ENCODE measurements at places on chromosomes 16 and 17.

GRCh38 chr16:27624154-27625049 lies 74.5 kb downstream of the KATNIP start:
- no peak for DNase-seq

- no peak for DNase-seq
Observed at GRCh38 chr17:34725725-34726124, 146.3 kb downstream of the TMEM132E start.

GRCh38 chr17:77409282-77410161 lies 268.8 kb downstream of the SEC14L1 start:
- DNase-seq = no peak

DNA sequence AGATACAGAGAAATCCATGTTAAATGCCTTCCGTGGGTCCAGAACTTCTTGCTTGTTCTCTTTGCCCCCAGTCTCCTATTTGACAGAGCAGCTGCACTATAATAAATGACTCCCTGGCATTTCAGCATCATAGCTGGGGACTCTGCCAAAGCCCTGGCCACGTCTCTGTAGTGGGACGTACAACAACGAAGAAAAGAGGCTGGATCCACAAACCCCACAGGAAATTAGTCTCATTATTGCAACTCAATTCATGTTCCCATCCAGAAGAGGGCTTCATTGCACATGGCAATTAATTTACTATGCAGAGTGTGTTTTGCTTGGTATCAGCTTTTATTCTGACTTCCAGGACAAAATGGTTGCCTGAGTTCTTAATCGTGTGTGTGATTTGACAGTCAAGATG lies 121.3 kb downstream of the CDH13 start:
- DNase-seq = no peak

DNA sequence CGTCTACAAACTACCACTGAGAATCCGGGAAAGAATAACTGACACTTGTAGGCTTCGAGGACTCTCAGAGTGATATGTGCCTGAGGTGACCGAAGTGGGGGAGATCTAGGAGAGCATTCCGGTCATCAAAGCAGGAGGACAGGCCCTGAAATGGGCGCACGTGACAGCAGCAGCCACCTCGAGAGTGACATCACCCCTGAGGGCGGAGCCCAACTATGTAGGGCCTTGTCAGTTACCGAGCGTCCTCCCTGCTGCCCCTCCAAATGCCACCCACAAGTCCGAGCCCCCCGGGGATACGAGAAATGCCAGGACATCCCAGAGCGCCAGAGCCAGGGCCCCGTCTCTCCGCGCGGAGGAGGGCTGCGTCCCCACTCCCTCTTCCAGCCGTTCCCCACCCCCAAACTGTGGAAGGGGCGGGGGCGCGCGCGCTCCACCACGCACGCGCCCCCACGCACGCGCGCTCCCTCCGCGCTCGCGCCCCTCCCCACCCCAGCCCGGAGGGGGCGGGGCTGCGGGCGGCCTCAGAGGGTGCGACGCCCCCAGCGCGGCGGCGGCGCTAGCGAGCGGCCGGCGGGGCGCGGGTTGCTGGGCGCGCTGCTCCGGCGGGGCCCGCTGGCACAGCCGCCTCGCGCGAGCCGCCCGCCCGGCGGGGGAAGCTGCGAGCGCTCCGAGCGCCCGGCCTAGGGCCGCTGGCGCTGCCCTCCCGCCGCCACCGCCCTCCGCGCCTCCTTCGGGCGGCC lies at the start of gene TANC2:
TSS of gene TANC2 (plus strand) at position 550 of the 740 bp plus-strand sequence. CDS start 43,325 bp downstream, outside the sequence.
- DNase-seq = peak; percentile 44

DNA sequence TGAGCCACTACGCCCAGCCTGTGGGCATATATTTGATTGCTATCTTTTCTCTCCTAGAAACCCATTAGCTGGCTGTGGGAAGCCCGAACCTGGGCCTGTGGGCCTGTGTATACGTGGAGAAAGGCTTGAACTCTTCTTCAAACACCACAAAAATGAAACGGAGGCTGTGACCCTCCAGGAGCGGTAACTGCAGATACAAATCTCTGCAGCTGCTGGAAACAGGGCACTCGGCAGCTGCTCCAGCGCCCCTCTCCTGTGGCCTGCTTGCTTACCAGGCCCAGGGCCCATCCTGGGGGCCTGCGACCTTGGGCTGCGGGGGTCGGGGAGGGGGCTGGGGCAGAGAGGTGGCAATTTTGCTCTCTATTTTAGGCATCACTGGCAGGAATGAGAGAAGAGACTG lies 28.0 kb upstream of the MTSS2 start:
- DNase-seq = no peak

DNA sequence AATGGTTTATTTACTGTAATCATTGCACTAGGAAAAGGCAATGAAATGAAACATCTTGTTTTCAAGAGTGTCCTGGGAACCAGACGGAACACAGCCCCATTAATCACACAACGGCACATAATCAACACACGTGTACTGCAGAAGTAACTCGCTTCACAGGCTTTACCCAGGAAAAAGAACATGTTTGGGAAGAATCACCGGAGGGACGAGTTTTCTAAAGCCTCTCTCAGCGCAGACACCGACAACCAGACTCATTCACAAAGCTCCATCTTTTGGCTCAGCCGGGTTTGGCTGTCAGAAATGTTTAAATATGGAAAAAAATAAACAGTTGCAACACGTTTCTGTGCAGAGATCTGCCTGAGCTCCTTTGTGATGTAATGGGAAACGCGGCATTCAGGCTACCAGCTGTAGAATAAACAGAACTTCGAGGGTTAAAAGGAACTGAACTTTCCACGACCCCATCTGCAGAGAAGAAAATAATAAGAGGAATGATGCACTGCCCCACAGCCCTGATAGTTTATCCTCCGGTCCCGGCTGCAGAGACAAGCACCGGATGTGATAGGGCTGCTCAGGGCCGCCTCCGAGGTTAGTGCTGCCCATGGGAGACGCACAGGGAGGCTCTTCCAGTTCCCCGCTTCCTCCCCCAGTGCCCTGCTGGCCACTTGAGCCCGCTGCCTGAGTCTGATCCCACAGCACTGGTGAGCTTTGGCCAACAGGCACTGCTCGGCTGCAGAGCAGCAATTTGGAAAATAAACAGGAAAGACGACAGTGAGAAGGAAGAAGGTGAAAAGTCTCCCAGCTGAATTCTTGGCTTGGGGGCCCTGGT lies 119.8 kb downstream of the HIC1 start:
- DNase-seq = peak; percentile 56

DNA sequence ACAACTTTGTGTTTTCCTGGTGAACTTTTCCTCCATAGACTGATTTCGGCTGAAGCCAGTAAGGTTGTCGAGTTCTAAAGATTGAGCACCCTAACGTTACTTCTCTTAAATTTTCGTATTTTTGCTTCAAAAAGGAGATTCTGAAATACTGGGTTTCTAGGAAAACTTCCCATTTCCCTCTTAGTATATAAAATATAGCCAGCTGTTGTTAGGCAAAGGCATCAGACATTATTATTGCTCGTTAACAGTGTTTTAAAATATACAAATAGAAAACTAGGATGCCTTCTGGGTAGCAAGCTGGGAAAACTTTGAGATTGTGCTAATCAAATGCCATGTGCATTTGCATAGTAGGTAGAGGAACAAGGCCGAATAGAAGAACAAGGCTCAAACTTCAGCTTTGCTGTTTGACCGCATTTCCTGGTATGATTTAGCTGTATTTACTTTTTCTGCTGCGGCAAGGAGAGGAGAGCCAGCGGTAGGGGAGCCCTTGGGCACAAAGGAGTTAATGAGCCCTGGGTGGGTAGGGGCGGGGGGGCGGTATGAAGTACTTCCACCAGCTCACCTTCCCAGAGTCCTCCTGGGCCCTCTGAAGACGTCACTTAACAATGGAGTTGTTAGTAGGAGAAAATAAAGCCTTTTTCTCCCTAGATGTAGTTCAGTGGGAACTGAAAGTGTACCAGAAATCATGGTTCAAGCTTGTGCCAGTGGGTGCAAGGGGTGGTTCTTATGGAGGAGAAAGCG lies 151.9 kb downstream of the MSI2 start:
- no peak for DNase-seq

GRCh38 chr17:39738983-39739884 lies 1.5 kb downstream of the GRB7 start:
- no peak for DNase-seq

GRCh38 chr16:28217326-28217725 lies 5.6 kb upstream of the XPO6 start:
- no peak for DNase-seq

GRCh38 chr17:37829592-37830123 lies 84.8 kb upstream of the HNF1B start:
- DNase-seq = no peak

DNA sequence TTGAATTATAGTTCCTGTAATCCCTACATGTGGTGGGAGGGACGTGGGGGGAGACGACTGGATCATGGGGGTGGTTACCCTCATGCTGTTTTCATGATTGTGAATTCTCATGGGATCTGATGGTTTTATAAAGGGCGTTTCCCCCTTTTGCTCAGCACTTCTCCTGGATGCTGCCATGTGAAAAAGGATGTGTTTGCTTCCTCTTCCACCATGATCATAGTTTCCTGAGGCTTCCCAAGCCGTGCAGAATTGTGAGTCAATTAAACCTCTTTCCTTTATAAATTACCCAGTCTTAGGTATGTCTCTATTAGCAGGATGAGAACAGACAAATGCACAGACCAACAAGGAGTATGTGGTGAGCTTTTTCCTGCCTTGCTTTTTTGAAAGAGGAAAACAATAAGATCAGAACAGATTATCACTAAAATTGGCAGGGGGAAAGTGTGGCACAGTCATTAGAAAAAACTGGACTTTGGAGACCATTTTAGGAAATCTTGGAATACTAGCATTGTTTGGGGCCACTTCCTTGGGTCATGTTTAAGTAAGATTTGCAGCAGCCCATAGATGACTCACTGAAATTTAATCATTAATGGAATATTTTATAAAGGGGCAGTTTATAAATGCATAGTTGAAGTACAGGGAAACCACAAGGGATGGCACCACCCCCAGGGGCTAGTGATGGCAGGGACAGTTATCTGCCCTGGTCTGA lies 352.8 kb downstream of the CDH13 start:
- no peak for DNase-seq

- DNase-seq = no peak
Observed at GRCh38 chr16:89920723-89921122, 2.1 kb downstream of the MC1R start.

GRCh38 chr16:88473666-88474534 lies 20.8 kb downstream of the ZFPM1 start:
- DNase-seq = no peak

GRCh38 chr17:4354862-4355514 lies 11.5 kb downstream of the UBE2G1 start:
- DNase-seq = no peak

DNA sequence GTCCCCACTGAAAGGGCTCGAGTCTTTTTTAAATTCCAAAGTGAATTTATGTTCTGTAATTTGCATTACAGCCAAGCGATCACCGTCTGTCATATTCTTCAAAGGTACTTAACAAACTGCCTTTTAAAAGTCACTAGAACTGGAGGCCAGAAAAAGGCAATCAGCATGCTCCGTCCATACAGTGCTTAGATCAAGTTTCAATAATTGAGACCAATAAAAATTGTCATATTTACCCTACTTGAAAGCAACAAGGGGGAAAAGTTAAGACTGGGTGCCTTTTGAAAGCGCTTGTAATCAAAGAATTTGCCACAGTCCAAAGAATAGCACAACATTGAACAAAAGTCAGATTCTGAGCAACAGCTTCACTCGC lies 9.0 kb upstream of the ZFHX3 start:
- no peak for DNase-seq

DNA sequence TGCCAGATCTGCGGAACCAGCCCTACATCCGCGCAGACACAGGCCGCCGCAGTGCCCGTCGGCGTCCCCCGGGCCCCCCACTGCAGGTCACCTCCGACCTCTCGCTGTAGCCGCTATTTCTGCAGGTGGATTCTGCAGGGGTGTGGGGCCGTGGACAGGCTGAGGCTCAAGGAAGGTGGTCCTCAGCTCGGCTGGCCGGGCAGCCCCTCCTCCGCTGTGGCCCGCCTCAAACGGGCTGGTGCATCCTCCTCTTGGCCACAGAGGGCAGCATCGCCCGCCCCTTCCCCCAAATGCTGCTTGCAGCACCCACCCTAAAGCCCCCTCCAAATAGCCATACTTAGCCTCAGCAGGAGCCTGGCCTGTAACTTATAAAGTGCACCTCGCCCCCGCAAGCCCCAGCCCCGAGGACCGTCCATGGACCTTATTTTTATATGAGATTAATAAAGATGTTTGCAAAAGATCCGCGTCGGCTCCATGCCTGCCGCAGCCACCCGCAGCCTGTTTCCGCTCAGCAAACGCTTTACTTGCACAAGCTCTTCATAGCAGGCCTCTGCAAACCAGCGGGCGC lies 14.9 kb downstream of the SPATA32 start:
- no peak for DNase-seq

DNA sequence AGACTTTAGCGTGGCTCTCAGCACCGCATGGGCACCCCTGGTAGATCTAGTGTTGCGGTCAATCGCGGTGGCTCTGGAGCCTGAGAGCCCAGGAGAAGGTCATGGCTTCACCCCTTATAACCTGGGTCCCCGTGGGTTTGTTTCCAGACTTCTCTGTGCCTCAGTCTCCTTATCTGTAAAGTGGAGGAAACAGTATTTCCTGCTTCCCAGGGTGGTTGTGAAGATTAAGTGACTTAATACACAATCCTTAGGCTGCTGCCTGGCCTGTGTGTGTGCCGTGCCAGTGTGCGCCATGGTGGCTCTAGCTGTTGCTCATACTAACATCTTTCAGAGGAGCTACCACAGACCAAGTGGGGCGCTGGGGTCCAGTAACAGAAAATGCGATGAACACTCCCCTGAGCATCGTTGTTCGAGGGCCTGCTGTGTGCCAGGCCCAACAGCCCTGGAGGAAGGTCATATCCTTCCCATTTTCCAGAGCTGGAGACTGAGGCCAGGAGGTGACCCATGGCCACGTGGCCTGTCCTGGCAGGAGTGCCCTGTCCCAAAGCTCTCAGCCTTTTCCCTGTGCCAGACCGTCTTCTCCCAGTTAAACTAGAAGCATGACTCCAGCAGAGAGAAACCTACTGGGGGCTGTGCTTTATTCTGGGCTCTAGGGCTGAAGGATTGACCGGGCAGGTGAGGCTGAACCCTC lies 70.1 kb downstream of the CMIP start:
- DNase-seq = no peak

DNA sequence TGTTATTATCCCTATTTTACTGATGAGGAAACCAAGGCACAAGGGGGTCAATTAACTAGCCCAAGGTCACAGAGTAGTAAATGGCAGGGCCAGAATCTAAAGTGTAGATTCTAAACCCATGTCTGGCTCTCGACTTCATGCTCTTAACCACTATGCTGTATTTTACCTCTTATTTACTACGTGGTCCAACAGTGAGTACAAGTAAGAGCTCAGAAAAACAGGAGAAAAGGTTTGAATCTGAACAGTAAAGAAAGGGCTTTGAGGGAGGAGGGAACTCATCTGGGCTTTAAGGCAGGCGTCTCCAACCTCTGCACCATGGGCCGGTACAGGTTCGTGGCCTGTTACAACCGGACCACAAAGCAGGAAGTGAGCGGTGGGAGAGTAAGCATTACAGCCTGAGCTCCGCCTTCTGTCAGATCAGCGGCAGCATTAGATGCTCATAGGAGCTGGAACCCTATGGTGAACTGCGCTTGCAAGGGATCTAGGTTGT lies 62.9 kb downstream of the SMURF2 start:
- DNase-seq = no peak
